ENCODE measurements at places on chromosomes 16 and 17.
A peak's percentile ranks its signal among the peaks of the same experiment; 100 is the strongest.

DNA sequence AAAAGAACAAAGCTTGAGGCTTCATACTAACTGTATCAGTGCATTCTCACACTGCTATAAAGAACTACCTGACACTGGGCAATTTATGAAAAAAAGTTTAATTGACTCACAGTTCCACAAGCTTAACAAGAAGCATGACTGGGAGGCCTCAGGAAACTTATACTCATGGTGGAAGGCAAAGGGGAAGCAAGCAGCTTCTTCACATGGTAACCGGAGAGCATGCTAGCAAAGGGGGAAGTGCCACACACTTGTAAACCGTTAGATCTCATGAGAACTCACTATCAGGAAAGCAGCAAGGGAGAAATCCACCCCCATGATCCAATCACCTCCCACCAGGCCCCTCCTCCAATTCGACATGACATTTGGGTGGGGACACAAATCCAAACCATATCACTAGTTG, 25.3 kb downstream of the CTRB2 start:
- no peak for DNase-seq

DNA sequence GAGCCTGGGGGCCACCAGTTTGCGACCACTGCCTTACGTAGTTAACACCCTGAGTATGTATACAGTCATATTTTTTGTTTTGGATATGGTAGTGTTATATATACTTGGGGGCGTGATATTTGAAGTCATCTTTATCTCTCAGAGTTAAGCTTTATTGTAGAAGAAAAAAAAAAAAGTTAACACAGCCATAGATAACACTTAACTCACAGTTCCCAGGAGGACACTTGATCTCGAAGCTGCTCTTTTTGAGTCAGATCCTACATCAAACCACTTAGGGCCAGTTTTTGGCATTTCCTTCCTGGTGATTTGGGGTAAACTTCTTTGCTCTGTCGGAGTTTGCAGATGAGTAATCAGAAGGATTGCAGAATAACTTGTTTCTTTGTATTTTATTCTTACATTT, 5.8 kb downstream of the ITPRIPL2 start:
- no peak for DNase-seq

DNA sequence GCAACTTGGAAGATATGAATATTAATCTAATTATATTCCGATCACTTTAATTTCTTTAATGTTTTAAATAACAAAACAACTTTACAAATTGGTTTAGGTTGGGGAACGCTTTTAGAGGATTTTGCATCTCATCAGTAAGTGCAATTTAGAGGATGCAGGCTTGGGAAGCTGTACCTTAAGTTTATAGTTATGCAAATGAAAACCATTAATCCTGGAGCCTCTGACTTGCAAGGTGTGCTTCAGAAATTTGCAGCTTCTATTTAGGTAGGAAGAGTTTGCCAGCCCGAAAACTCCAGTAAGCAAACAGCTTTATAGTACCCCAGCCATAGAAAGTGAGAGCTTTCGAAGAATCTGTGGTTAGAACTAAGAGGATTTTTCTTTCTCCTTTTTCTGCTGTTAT, 547.0 kb downstream of the MAF start:
- DNase-seq = no peak

DNA sequence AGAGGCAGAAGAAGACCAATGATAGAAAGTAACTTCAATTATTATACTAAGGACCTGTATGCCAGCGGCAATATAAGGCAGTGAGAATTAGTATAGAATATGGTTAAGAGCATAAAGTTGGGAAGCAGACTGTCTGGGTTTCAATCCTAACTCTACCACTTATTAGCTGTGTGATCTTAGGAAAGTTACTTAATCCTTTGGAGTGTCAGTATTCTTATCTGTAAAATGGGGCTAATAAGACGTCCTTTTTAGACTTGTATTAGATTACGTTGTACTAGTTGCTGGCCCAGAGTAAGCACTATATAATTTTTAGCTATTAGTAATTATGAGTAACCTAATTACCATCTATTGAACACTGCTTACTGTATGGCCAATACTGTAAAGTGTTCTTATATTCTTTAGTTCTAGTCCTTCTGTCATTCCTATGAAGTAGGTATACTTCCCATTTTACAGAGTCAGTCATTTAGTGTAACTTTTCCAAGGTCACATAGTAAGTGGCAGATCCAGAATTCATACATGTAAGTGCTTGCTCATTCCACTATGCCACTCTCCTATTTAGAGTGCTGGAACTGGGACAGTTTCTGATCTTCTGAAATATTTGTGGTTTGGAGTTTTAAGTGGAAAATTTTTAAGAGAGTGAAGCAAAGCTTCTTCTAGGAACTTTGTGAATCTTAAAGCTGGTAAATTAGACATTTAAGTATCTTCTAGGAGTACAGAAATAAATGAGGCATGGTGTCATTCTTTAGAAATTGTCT, 22.5 kb downstream of the HEATR9 start:
- no peak for DNase-seq

- no peak for DNase-seq
Measured at GRCh38 chr16:73151225-73151624, 103.3 kb upstream of the ZFHX3 start.

GRCh38 chr17:75326226-75326848, 37.1 kb upstream of the SLC25A19 start:
- no peak for DNase-seq

DNA sequence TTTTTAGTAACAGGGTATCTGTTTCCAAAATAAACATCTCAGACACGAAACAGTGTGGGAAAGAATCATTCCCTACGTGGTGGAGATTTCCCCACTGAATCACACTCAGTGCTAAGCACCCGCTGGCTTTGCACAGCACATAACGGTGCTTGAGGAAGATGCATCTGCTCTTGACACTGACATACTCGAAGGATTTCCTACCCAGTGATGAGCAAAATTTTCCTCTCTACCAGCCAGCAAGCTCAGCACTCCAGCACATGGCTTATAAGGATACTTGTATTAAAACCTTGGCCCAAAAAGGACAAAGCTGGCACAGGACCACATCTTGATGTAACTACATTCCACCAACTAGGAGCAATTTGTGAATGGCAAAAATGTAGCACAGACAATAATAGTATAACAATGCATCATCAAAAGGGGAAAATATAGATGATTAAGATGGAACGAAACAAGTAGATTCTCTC, 59.0 kb downstream of the ANKFY1 start:
- DNase-seq = no peak

GRCh38 chr17:39676198-39676819, 8.1 kb downstream of the PNMT start:
- no peak for DNase-seq

GRCh38 chr17:19868079-19868395, 301 bp upstream of the ULK2 start:
- DNase-seq = no peak

- DNase-seq = no peak
Measured at GRCh38 chr17:31378638-31379037, 12.8 kb upstream of the RAB11FIP4 start.

- DNase-seq = peak; percentile 47
Measured at GRCh38 chr16:58024486-58025350, 836 bp upstream of the MMP15 start.

- no peak for DNase-seq
Measured at GRCh38 chr17:4266550-4266949, 2.8 kb upstream of the ANKFY1 start.

DNA sequence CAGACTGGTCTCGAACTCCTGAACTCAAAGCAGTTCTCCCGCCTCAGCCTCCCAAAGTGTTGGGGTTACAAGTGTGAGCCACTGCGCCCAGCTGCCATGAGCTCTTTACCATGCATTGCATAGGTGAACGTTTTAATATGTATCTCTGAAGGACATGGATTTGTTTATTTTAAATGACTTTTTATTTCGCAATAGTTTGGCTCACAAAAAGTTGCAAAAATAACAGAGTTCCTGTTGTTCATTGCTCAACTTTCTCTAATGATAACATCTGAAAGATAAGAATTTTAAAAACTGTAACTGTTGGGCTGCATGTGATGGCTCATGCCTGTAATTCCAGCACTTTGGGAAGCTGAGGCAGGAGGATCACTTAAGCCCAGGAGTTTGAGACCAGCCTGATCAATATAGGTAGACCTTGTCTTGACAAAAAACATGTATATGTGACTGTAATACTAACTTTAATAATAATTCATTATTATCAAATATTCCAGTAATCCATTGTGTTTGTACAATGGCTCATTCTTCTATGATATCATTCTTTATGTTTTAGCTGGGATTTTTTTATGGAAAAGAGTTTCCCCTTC, 80.1 kb downstream of the ABCC1 start:
- no peak for DNase-seq

DNA sequence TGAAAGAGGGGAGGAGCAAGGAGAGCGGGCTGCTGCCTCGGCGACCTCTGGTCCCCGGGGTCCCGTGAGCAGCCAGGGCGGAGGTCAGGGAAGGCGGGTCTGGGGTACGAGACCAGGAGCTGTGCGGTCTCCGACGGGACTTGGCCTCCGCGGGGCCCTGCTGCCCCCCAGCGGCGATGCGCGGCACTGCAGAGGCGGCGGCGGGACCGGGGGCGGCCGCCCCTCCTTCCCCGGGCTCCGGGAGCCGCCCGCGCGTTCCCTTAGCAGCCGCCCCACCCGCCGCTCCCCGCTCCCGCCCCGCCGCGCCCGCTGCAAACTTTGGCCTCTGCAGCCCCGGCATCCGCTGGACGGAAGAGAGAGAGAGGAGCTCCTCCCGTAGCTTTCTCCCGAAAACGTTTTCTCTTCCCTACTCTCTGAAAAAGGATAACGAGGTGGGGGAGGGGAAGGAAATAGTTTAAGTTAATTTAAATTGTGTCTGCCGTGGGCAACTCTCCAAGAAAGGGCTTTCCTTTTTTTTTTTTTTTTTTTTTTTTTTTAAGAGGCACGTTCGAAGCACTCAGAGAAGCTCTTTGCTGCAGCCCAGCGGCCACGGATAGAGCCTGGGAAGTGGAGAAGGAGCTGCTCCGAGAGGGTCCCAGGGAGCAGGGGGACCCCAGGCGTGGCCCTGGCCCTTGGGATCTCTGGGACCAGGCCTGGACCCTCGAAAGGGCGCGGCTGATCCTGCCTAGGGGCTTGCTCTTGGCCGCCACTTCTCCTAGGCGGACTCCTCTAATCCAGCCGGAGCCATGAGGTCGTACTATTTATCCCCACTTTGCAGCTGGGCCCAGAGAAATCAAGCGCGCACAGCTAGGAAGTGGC, 43.2 kb downstream of the C16orf82 start:
- DNase-seq = peak; percentile 75

DNA sequence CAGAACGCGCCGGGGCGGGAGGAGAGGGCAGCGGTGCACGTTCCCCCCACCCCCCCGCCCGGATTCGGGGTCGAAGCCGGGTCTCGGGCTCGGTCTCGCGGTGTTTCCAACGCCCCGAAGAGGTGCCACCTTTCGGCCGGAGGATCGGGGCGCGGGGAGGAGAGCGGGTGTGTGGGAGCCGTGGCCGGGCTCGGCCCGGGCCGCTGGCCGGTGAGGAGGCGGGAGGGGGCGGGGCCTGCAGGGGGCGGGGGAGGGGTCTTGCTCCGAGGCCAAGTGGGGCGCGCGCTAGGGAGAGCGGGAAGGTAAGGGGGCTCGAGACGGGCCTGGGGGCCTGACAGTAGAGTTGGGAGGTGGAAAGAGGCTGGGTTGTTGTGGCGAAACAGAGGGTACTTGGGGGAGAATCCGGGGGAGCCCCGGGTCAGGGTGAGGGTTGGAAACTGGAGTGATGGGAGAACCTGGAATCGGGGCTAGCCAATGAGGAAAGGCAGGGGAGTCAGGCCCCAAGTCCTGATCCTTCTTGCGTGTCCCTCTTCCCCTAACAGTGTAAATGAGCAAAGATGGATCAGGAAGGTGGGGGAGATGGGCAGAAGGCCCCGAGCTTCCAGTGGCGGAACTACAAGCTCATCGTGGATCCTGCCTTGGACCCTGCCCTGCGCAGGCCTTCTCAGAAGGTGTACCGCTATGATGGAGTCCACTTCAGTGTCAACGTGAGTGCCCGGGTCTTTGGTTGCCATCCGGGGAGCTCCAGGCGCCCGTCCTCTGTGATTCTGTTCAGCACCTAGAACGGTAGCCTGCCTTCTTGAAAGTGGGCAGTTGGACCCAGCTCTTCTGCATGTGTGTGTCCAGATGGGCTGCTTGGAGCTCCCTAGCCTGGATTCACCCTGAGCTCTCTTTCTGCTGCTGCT, 873 bp downstream of the SETD1A start:
- DNase-seq = peak; percentile 76

- DNase-seq = no peak
Measured at GRCh38 chr17:63035271-63035670, 69.2 kb downstream of the TANC2 start.

- DNase-seq = peak; percentile 36
Measured at GRCh38 chr17:60545465-60546191, 19.6 kb upstream of the APPBP2 start.

GRCh38 chr16:3004319-3004718, 8.4 kb upstream of the CLDN9 start:
- DNase-seq = peak; percentile 50

- DNase-seq = no peak
Measured at GRCh38 chr16:85149776-85150175, 37.5 kb upstream of the CIBAR2 start.

GRCh38 chr17:57986841-57987580, 1.0 kb downstream of the VEZF1 start:
- DNase-seq = no peak

DNA sequence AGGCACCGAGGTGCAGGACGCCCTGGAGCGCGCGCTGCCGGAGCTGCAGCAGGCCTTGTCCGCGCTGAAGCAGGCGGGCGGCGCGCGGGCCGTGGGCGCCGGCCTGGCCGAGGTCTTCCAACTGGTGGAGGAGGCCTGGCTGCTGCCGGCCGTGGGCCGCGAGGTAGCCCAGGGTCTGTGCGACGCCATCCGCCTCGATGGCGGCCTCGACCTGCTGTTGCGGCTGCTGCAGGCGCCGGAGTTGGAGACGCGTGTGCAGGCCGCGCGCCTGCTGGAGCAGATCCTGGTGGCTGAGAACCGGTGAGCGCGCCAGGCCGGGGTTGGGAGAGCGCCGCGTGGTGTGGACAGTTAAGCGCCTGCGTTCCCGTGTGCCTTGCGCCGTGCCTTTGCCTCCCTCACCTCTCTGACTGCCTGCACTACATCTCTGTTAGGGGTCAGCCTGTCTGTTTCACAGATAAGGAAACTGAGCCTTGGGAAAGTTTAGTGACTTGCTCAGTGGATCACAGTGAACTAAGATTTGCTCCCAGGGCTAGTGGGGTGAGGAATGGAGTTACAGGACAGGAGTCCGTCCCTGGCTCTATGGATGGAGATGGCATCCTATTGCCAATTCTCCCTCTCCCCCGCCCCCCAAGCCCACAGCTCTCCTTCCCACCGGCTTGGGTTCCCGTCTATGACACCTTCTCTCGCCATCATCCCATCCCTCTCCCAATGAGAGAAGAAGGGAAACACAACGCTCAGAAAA, 880 bp downstream of the SARM1 start:
- DNase-seq = no peak

- no peak for DNase-seq
Measured at GRCh38 chr16:22799113-22799512, 14.8 kb upstream of the HS3ST2 start.

All from NCI-H526 (cell line).